ENCODE measurements at places on chromosomes 6 and 20. TPM values are rescaled to one million over a fixed set of nuclear protein-coding genes. Genes with fewer than 3 reads are reported as not detected.

DNA sequence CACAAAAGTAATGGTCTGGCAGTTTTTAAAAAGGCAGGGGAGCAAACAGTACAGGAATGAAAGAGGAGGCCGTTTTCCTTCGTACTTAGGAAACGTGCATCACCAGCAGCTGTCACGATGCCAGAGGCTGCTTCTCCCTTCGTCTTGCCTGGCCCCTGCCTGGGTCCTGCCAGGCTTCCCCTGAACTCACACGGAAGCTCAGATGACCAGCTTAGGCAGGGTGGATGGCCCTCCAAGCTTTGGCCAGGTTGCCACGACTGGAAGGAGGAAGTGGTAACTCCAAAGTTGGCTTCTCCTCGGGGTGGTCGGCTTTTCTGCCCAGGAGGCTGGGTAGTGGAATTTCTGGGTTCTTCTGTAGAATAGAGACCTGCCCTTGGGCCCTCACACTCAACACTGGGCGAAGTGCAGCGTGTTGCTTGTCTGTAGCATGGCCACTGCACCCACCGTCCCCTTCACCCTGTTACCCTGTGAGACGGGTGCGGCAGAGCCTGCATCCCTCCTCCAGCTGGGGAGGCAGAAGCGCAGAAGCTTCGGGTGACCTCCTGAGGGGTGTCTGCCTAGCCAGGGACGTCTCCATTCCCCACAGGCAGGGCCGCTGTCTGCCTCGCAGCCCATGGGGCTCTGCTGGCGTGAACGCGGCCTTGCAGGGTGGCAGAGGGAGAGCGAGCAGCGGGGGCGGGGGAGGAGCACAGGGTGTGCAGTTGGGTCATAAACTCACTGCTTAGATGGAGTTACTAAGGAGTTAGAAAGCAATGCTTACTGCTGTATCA, 18.4 kb upstream of the RBM38 start:
- DNase-seq, result no peak

DNA sequence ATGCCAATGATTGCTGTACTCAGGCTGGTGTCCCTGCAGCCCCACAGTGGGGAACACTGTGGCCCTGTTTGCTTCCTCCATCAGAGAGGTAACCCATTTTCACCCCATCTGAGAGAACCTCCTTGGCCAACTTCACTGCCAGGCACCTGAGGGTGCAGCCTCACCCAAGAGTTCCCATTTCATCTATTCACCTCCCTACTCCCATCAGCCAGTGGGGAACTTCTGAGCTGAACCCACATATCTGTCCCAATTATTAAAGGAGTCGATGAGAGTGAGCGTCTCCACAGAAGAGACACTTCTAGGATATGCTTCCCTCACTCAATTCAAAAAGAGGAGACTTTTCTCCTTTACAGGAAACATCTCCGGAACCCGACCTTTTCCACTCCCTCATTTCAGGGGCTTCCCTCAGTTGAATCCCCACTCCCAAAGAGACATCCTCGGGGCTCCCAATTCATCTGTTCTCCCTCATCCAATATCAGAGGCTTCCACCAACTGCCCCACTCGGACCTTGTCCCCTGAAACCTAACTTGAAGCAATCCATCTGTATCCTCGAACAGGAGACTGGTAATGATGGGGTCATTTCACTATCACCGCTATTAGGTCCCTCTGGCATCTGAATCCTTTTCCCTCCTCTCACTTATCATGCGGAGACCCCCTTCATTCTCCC, 988 bp downstream of the UBE2V1 start:
- no peak for DNase-seq

DNA sequence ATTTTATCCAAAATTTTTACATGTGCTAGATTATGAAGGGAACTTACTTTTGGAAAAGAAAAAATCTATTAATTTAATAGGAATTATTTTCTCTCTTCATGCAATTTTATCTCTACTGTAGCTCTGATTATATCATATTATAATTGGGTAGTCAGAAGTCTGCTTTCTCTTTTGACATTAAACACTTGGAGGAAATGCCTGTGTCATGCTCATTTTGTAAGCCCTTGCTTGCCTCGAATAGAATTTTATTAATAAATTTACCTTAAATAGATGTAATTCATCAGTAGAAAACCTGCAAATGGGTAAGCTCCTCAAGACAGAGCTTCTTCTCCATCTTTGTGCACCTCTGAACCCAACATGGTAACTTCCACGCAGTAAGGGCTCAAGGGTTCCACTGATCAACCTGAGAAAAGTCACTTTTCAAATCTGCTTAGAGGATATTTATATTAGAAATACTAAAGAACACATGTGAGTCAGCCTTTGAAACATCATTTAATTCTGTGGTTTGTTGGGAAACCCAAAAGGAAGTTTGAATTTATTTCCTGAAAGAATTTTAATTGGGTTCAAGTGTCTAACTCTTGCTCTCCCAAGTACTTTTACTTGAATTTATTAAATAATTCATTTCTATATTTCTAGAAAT, 266.0 kb downstream of the ALDH8A1 start:
- DNase-seq, result peak; percentile 48

DNA sequence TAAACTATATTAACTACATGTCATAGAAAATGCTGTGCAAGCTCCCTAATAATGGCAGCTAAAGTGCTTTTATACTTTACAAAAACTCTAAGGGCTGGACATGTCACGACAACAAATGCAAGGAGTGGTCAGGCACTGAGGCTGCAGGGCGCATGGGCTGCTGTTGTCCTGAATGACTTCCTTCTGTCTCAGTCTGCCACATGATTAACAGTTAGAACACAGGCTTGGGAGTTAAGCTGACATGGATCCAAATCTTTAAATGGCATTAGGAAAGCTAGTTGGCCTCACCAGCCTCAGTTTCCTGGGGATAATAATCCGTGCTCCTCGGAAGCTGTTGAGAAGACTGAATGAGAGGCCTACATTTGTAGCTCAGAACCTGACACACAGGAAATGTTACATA, 57.4 kb downstream of the PREP start:
- DNase-seq, result no peak

GRCh38 chr6:153123801-153124200, 7.3 kb downstream of the RGS17 start:
- no peak for DNase-seq

DNA sequence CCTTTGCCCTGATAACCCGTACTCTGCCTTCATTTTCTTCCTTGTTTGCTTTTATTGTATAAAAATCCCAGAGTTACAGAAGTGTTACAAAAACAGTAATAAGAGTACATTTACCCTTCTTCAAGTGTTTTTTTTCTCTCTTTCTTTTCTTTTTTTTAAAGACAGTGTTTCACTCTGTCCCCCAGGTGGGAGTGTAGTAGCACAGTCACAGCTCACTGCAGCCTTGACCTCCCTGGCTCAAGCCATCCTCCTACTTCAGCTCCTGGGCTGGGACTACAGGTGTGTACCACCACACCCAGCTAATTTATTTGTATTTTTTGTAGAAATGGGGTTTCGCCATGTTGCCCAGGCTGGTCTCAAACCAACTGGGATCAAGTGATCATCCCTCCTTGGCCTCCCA, 402.7 kb downstream of the CDKAL1 start:
- DNase-seq, result no peak

DNA sequence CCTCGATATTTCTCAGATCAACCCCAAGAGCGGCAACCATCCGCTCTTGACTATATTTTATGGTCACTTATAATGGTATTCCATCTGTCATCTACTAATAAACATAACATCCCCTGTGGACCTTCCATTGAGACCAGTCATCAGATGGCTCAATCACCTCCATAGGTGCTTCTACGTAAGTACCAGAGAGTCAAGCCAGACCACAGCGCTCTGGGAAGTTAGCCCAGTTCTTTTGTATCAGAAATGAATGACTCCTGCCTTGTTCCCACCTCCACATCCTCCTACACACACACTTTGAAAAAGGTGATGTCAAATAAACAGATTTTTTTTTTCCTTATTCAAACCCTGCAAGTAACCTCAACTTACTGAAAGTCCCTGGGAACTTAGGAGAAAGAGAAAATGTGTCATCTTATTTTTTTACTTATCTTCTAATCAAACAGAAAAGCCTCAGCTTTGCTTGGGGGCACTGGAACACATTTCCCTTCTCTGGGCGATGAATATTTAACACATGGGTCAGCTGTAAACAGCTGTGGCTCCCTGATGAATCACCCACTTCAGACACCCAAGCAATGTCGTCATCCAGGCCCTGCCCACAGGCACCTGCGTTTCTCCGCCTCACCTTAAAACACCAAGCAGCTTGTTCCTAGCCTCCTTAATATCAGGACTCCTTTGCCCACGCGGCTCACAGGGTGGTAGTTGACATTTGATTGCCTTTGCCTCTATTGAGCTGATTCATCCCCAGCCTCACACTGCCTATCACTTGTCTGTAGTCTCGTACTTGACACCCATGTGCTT, 121.4 kb upstream of the LY86 start:
- no peak for DNase-seq

DNA sequence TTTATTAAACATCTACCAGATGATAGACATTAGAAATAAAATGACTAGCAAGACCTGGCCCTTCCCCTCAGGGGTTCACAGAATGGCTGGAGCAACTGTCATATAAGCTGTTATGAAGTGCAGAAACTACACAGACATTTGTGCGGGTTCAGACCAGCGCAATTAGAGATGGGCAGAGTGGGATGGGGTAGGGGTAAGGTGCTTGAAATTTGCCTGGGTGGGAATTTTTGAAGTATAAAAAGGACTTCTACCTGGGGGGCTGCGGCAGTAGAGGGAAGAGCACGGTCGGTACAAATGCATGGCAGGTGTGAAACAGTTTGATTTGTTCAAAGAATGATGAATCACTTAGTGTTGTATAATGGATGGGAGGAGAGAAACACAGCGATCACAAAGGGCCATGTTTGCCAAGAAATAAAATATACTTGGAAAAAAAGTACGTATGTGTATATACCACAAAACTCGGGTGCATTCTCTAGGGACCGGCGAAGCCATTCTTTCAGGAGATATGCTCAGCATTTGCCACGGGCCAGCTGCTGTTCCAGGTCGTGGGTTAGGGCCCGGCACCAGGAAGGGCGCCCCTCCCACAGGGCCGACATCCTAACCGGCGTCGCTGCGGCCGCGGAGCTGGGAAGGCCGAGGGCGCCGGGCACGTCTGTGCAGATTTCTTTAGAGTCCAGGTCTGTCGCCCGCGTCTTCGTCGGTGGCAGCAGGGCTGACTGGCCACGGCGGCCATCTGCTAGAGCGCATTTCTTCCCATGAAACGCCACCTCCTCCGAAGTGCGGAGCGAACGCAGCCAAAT, 809 bp upstream of the NOL7 start:
- no peak for DNase-seq

- peak; percentile 49 for DNase-seq
Measured at GRCh38 chr6:143394389-143394788, 56.1 kb downstream of the ADAT2 start.

DNA sequence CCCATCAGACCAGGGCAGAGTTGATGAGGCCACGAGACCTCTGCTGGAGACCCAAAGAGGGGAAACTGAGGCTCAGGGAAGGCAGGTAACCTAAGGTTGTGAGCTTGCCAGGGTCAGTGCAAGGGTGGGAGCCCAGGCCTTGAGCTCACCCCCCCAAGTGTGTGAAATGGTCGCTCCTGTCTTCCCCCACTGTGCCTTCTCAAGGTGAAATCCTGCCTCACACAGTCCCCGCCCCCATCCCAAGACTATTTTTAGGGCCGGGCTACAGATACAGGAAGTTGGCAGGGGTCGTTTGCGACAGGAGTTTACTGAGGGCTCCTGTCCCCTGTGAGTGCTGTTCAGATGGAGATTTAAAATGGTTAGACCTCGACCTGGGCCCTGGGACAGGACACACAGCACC, 18.7 kb upstream of the GATA5 start:
- DNase-seq, result no peak

GRCh38 chr6:108275976-108276375, 15.1 kb upstream of the SNX3 start:
- no peak for DNase-seq

GRCh38 chr20:24584538-24585356, 115.3 kb downstream of the SYNDIG1 start:
- peak; percentile 31 for DNase-seq

- DNase-seq, result peak; percentile 11
Measured at GRCh38 chr20:2301164-2301622, 5.4 kb downstream of the TGM3 start.

- DNase-seq, result peak; percentile 29
Measured at GRCh38 chr6:23213193-23213592, 643.8 kb downstream of the HDGFL1 start.

DNA sequence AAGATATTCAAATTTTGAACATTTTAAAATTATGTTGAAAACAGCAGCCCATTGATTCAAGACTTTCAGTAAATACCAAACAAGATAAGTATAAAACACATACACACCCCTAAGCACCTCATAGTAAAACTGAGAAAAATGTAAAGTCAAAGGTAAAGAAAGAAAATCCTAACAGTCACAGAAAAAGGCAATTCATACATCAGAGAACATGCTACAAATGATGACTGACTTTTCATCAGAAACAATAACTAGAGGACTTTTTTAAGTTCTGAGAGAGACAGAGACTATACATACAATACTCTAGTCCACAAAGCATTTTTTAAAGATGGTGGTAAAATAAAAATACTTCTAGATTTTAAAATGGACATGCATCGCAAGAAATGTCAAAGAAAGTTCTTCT, 111.0 kb downstream of the PFDN4 start:
- DNase-seq, result no peak

- DNase-seq, result no peak
Measured at GRCh38 chr20:49356676-49357075, 78.8 kb upstream of the ZNFX1 start.

DNA sequence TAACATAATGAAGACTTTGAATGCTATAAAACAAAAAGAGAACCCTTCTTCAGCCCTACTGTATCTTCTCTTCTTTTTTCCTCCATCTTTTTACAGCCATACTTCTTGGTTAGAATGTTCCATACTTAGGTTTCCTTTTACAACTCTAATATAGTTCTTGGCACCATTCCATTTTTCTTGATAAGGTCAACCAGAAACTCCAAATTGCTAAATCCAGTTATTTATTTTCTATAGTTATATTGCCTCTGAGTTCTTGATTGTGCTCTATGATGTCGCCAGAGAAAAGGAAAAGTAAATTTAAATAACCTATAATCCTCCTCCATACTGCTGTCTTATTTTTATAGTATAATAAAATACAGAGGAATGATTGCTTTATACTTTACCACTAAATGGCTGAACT, 26.7 kb upstream of the COL10A1 start:
- DNase-seq, result no peak

DNA sequence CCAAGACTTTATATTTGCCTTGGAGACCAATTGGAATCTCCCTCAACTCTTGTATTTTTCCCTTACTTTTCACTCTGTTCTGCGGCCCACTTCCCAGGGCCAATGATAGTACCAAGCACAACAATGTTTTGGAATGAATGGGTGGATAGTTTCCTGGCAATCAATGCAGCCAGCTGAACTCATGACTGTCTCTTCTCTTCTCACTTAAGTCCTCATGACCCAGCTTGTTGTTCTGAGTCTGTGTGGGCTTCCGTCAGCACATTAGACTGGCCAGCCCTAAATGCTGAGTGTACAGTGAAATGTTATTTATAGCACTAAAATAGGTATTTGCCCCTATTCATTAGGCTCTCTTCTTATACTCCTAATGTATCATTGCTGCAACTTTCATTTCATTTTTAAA, 5.6 kb upstream of the MBOAT1 start:
- DNase-seq, result no peak

- no peak for DNase-seq
Measured at GRCh38 chr6:2190661-2191389, 54.6 kb downstream of the GMDS start.

Gene SCRT2
- total RNA-seq, result not detected

Gene HAO1
- 0.20 TPM for total RNA-seq

Gene GSTA3
- not detected for total RNA-seq

Gene MUC22
- 0.05 TPM for total RNA-seq

Gene PRDM13
- not detected for total RNA-seq

Gene PNPLA1
- not detected for total RNA-seq

Gene ANKRD66
- total RNA-seq, result not detected
